Activated T-cell treated with anti-CD3 and anti-CD28 coated beads, Interleukin-2, amount 50 U/mL, for 72 hours (primary cell): ENCODE measurements at places on chromosomes 7 and 10. TPM values are rescaled to one million over a fixed set of nuclear protein-coding genes. Genes with fewer than 3 reads are reported as not detected.

GRCh38 chr10:29857843-29858701 is 201.3 kb downstream of the JCAD start:
- peaks cover 26% of the 10 kb centered on the region for H3K27me3 ChIP-seq
- H3K27ac ChIP-seq: no peak overlapping the region
- H3K36me3 ChIP-seq: no peaks in the 10 kb centered on the region
- H3K4me1 ChIP-seq: no peaks in the 10 kb centered on the region

GRCh38 chr10:120260456-120260855 is 196.6 kb upstream of the PLPP4 start:
- H3K4me1 ChIP-seq: no peaks in the 10 kb centered on the region
- DNase-seq: no peak
- H3K27ac ChIP-seq: no peak overlapping the region
- H3K4me3 ChIP-seq: no peak overlapping the region

DNA sequence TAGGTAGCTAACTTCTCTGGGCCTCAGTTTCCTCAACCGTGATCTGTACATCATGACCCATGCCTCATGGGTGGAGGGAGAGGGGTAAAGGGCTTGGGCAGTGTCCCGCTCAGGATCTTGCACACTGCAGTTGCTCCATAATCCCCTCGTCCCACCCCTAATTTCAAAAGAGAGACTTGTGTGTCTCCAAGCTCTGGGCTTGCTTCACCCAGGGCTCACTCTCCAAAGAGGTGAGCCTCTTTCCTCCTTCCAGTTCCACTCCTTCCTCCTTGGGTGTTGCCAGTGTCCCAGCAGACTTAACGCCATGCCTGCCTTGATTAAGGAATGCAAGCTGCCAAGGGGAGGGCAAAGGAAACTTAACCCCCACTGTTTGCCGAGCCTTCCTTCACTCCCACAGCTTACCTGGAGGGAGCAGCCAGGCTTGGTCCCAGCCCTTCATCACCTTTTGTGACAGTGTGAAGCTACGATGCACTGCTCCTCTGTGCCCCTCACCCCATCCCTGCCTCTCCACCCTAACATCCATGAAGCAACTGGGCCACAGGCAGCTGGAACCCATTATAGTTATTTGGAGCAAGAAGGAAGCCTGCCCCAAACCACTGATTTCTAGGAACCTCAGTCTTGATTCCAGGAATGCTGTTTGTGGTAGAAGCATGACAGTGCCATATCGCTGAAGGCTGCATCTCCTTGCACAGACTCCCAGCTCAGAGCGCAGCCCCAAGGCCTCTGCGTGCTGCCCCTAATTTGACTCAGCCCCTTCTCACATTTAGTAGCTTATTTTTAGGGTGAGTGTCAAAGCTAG is 363.3 kb downstream of the TNS3 start:
- peaks cover 8% of the 10 kb centered on the region for H3K4me1 ChIP-seq
- H3K36me3 ChIP-seq: no peaks in the 10 kb centered on the region
- H3K27ac ChIP-seq: no peak overlapping the region
- no peak for DNase-seq

- H3K4me3 ChIP-seq: peak overlapping the region; percentile 71
- H3K4me1 ChIP-seq: peaks cover 100% of the 10 kb centered on the region
- DNase-seq: peak; percentile 64
Measured at GRCh38 chr7:92631067-92631849, 41.1 kb upstream of the FAM133B start.

Gene LANCL2
- total RNA-seq: 13.0 TPM

Gene FAM221A
- 10.1 TPM for total RNA-seq
